Kidney tubule cell (primary cell): ENCODE measurements at places on chromosomes 1 and 21.
A peak's percentile ranks its signal among the peaks of the same experiment; 100 is the strongest.

GRCh38 chr1:222788402-222789156, 26.3 kb upstream of the DISP1 start:
- no peak for DNase-seq

GRCh38 chr1:230465691-230466090, 39.6 kb upstream of the PGBD5 start:
- DNase-seq: no peak

- DNase-seq: no peak
Observed at GRCh38 chr1:74480068-74480467, 32.3 kb downstream of the LRRC53 start.

DNA sequence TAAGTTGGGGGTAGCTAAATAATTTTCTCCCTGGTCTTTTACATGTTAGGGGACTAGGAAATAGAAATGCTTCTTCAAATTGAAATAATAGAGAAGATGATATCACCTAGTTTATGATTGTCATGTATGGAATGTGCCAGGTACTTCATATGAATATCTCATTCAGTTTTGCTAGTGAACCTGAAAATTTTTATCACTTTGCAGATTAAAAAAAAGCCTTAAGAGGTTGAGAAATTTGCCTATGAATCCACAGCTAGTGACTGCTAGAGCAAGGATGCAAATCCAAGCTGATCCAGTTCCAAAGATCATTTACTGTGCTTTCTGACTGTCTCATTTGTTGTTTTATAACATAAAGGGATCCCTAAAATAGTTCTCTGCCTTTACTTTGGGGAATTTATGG, 24.7 kb downstream of the RNF2 start:
- peak; percentile 39 for DNase-seq

DNA sequence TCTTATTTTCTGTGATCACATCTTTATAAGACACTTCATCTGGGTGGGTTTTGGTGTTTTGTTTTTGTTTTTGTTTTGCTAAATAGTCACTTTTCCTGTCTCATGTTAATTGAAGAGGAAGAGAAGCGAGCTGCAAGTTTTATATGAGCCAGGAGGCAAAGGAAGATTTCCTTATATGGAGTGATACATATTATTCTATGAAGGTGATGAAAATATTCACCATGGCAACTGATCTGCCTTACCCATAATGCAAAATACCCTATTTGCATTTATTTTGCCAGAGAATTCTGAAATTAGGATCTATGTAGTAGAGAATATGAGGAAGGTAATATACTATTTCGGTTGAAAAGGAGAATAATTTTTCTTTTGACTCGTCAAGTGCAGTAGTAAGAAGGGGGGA, 13.9 kb downstream of the CXADR start:
- DNase-seq: no peak

DNA sequence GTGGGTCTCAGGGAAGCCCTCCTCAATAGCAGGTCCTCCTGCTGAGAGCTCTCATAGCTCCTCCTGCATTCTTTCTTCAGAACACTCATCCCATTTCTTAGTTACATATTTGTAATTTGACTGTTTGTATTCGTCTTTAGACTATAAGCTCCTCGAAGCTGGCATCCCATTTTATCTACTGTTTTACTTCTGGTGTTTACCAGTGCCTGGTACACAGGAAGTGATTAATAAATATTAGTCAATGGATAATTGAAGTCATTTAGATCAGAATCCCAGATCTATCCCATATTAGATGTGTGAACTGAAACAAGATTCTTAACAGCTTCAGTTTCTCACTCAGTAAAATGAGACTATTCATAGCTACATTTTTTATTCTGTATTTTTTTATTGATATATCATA, 88.7 kb downstream of the PLPP3 start:
- DNase-seq: no peak

GRCh38 chr1:212556822-212557549, 51.6 kb upstream of the ATF3 start:
- no peak for DNase-seq

GRCh38 chr1:161305867-161306519, 3.8 kb downstream of the MPZ start:
- DNase-seq: peak; percentile 69

DNA sequence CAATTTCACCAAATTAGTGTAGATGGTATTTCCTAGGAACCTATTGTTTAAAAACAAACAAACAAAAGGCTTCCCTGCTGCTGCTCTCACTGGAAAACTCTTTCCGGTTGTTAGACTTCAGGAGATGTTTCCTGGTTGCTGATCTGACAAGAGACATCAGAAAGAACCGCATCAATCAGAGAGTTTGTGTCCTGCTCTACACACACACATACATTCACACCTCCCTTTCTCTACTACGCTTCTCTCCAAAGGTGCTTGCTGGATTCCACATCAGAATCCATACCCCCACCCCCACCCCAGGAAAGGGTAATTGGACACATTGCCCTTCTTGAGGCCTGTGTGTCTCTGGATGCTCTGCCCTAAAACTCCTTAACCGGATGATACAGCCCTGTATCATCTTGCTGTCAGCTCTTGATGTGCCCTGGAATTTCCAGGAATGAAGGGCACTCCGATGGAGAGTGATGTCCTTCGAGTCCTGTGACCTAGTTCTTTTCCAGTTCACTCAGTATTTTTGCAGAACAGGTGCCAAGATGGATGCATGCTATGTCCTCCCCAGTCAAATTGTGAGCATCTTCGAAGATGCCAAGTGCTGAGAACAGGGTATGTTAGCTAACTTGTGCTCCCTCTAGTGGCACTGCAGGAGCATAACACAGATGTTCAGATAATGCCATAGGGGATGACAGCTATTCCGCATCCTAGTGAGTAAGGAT, 113.7 kb upstream of the SLC35F3 start:
- peak; percentile 73 for DNase-seq

- DNase-seq: no peak
Observed at GRCh38 chr21:39658066-39658465, 45.3 kb downstream of the B3GALT5 start.

- peak; percentile 80 for DNase-seq
Observed at GRCh38 chr1:33470495-33471012, 1.9 kb upstream of the ZSCAN20 start.

- peak; percentile 24 for DNase-seq
Observed at GRCh38 chr1:180150982-180151381, 3.7 kb upstream of the QSOX1 start.

DNA sequence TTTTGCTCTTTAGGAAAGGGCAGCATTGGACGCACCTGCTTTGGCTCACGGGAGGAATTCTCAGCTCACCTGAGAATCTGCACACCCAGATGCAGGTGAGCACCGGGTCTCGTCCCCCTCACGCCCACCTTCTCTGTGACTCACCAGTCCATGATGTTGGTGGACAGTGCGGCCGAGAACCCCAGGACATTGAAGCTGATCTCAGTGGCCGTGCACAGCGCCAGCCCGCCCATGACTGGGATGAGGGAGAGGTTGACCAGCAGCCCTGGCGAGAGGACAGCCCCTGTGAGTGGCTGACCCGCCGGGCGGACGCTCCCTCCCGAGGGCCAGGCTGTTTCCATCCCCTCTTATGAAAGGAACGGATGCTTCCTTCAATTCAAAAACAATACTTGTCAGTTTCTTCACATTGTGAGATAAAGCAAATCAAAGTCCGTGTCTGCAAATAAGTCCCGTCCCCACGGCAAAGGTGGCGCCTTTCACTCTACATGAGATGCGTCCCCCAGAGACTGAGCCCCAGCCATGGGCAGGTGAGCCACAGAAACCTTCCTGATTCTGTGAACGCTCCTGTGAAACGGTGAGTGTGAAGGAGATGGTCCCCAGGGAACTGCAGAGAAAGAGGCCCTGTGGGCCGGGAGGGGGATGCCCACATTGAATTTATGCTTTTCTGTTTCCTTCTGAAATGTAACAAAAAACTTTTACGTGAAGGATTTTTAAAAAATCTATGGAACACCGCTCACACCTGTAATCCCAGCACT, 12.7 kb upstream of the CDK11B start:
- no peak for DNase-seq

GRCh38 chr1:74729741-74730478, 2.9 kb downstream of the CRYZ start:
- DNase-seq: peak; percentile 90

DNA sequence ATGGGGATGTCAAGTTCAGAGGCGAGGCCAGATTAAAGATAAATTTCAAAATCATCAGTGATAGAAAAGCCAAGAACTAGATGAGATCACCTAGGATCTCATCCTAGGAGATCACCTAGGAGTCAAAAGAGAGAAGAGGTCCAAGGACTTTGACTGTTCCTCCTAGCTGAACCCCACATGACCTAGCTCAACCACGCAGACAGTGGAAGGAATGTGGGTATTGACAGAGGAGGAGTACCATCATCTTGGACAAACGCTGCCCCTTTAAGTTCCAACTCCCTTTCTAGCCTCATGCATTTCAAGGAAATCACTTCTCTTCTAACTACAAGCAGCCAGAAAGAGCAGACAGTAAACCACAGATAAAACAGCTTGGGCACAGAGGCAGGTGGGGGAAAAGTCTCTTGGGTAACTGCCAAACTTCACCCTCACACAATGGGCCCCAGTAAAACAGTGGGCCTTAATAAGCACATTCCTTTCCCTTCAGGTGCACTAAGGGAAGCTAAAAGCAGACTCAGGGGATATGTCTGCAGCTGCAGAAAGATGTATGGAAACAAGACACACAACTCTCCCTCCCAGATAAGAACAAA, 12.5 kb upstream of the FAM76A start:
- no peak for DNase-seq

GRCh38 chr1:21882721-21883415, 54.2 kb downstream of the HSPG2 start:
- DNase-seq: no peak

- DNase-seq: peak; percentile 38
Observed at GRCh38 chr1:227299241-227299627, 19.1 kb downstream of the CDC42BPA start.

DNA sequence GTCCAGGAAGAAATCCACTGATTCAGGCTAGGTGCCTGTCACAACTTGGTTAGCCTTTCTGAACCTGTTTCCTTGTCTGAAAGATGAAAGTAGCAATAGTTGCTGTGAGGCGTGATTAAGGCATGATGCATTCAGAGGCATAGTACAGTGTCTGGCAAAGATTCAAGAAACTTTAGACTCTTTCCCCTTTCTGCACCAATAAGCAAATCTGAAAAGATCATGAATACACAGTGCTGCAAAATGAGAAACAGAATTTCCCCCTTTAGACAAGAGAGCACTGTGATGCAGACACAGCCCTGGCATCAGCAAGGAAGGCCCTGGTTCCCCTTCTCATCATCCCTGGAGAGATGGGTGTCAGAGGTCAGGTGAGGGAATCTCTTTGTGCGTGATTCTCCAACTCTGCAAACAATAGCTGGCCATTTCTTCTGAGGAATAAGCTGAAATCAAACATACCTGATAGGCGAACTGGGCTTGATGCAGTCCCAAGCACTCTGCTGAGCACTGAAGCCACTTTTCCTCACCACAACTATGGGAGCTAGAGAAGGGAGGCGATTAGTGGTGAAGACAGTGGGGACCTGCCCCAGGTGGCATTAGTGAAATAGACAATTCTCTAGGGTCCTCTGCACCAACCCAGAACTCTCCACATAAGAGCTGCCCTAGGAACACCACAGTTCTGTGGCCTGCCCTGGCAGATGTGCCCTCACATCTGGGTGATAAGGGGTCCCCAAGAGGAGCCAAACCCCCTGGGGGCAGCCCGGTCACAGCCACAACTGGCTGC, 41.7 kb downstream of the ITPKB start:
- DNase-seq: peak; percentile 91

GRCh38 chr1:218895064-218895587, 278.6 kb upstream of the LYPLAL1 start:
- no peak for DNase-seq

GRCh38 chr1:1356796-1357401, 1.5 kb downstream of the MXRA8 start:
- no peak for DNase-seq

DNA sequence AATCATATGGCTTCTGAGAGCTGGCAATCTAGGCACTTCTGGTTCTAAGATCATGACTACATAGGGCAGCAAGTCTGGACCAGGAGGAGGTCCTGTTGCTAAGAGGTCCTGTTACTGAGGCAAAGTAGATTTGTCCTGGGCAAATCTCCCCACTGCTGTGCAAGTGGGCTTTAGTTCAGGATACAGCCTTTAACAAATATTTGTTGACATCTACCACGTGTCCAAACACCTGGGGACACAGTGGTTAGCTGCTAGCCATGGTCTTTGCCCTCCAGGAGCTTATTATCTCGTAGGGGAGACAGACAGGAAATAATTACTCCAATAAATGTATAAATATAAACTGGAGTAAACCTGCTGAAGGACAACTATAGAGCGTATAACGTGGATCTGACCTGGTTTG, 3.2 kb downstream of the CGN start:
- DNase-seq: no peak

GRCh38 chr1:67629370-67630075, 55.5 kb upstream of the GADD45A start:
- DNase-seq: peak; percentile 57

DNA sequence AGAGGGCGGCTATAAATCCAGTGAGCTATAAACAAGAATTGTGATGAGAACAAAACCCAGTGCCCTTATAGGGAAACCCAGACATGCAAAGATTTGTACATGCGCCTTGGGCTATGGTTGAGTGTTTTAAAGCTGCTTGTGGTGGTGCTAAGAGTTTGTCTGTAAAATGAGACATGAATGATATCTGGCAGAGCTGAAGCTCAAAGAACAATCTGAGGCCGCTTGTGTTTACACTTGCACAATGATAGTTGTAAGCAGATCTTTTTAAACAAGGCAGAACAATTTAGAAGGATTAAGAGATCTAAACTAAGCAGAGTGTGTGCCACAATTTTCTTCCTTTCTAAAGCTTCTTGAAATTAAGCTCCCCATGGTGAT, 80.4 kb upstream of the ADAMTS5 start:
- DNase-seq: no peak

GRCh38 chr1:53627031-53627430, 111.9 kb downstream of the GLIS1 start:
- no peak for DNase-seq

- peak; percentile 53 for DNase-seq
Observed at GRCh38 chr1:25204797-25205480, 27.4 kb downstream of the SYF2 start.

DNA sequence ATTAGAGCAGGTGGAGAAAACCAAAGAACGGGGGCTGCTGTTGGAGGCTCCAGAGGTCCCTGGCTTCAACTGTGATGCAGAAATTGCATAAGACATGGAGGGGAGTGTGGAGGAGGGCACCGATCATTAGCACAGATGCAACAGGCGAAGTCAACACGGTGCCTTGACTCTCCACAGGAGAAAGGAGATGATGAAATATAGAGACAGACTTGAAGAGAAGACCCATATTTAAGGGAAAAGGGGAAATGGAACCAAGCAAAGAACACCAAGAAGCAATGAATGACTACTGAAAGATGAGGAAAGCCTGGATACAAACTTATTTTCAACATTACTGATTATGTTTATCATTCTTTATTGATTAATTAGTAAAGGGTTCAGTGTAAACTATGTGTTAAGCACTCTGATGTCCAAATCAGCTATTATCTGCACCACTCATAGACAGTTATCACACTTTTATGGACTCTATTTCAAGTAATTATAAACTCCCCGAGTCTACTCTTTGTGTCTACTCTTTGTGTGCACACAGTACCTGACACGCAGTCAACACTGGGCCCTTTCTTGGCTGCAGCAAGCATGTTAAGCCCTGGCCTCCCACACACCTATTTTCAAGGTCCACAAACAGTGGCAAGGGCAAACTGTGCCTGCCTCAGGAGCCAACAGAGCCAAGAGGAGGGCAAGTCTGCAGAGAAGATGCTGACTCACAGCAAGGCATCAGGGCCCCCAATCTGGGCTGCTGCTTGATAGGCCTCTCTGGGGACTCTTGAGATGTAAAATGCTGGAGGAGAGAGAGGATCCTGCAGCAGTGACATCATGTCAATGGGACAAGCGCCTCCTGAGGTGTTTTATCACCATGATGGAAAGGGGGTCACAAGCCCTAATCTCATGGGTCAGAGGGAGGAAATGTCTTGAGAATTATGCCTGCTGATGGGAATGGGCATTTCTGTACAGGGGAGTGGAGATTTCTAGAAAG, 17.6 kb downstream of the PCNX2 start:
- DNase-seq: no peak
